Urinary bladder (tissue), 4 donors: ENCODE measurements at places on chromosomes 7 and 10. TPM values are rescaled to one million over a fixed set of nuclear protein-coding genes. Genes with fewer than 3 reads are reported as not detected.

DNA sequence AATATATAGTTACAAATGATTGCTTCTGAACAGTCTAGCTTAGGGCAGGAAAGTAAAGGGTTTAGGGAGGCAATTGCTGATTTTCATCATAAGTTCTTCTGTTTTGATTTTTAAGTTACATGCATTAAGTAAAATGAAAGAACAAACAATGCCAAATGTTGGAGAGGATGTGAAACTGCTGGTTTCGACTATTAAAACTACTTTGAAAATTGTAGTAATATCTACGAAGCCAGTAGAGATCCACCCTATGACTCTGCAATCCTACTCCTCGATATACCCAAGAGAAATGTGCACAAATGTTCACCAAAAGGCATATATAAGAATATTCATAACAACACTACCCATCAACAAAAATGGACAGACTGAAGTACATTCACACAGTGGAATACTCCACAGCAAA is 24.3 kb downstream of the PDZD8 start:
- no peak for DNase-seq

DNA sequence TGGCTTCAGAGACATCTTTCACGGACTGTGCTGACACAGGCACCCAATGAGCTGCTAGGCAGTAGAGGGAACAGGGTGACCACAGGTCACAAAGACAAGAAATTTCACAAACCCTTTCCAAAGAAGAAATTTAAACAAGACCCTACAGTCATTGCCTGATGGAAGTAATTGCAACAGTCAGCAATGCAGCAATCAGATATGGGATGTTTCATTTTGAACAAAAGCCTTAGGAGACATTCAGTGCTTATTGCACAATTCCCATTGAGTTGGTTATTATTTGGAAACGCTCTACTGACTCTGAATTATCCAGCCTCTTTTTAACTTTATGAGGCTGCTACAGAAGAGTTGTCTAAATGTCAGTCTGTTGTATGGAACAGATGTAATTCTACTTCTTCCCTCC is 85.5 kb downstream of the ETV1 start:
- no peak for DNase-seq

- no peak for DNase-seq
Measured at GRCh38 chr7:12300415-12300814, 89.3 kb downstream of the TMEM106B start.

The EEPD1 gene
- polyA plus RNA-seq: 18.4 TPM

DNA sequence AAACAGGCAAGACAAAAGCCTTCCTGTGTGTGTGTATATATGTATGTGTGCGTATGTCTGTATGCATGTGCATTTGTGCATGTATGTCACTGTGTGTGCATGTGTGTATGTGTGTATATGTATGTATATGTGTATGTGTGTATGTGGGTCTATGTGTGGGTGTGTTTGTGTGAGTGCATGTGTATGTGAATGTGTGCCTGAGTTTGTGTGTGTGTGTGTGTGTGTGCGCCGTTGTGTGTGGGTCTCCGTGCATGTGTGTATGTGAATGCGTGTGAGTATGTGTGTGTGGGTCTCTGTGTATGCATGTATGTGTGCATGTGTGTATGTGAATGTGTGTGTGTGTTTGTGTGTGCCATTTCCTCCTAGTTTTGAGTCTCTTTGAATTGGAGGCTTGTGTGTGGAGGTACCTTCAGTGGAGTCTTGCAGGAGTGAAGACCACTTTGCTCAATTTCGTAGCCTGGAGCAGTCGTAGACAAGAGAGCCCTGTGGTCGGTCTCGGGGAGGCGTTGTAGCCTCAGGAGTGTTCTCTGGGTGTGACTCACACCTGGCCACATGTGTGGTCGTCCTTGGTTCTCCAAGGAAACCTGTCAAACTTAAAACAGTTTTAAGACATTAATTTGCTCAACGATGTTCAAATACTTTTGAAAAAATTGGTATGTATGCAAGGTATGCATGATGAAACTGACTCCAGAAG is 28.1 kb downstream of the INPP5A start:
- DNase-seq: no peak

- no peak for DNase-seq
Measured at GRCh38 chr7:23616593-23616992, 19.4 kb downstream of the CCDC126 start.

DNA sequence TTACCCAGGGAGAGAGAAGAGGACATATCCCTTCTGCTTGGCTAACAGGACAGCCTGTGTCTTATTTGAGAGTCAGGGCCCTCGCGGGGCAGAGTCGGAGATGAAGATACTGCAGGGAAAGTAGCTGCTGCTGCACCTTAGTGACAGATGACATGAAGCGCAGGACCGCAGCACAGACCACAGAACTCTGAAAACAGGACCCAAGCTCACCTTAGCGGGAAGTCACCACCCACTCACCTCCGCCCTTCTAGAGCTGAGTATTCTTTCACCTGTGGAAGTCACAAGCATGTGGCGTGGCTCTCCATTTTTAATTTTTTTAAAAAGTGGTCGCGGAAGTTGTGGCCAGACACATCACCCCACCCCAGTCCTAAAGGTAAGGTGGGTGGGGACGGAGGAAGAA is 191.4 kb downstream of the FAM107B start:
- DNase-seq: no peak

GRCh38 chr7:45888185-45888992 is at the start of gene IGFBP1:
TSS of gene IGFBP1 (plus strand) at chr7:45888488. CDS start at chr7:45888653, 165 bp downstream.
- DNase-seq: no peak

DNA sequence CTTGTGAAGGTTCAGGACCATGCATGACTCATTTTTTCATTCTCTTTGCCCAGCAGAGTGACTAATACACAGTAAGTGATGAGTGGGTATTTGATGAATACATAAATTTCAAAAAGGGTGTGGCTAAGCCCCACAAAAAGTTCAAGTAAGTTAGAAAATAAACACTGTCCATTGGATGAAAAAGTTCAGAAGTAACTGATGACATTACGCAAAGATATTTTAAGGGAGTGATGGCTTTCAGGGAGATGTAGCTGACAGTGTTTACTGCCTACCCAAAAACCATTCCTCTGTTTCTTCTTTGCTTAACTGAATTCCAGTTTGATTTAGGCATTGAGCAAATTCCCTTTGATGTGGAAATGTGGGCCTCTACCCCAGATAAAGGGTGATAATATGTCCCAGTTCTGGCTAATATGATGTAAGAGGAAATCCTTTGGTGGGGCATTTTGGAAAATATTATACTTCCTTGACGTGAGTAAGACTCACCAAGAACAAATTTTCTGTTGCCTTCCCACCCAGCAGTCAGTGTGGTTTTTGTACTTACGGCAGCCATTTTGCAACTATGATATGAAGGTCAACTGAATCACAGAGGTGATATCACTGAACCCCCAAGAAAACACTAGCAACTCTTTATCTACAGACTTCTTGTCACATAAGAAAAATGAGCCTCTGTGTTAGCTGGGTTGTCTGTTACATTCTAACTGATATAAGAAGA is 29.0 kb upstream of the EBLN1 start:
- DNase-seq: no peak
